ENCODE measurements at places on chromosomes 2 and 18. TPM values are rescaled to one million over a fixed set of nuclear protein-coding genes. Genes with fewer than 3 reads are reported as not detected.

KCTD18 gene
- total RNA-seq: 10.6 TPM

SSB gene
- 116 TPM for total RNA-seq

DYNAP gene
- not detected for total RNA-seq

KIF5C gene
- 0.28 TPM for total RNA-seq

KCNS3 gene
- 1.4 TPM for total RNA-seq

PECR gene
- total RNA-seq: 15.3 TPM

UNC80 gene
- total RNA-seq: not detected

PARD6G gene
- 3.4 TPM for total RNA-seq

KCNG2 gene
- not detected for total RNA-seq

CAPN13 gene
- total RNA-seq: 0.12 TPM

TAF4B gene
- 3.9 TPM for total RNA-seq

MARCHF4 gene
- total RNA-seq: 21.4 TPM

CHRND gene
- total RNA-seq: not detected

TDRD15 gene
- not detected for total RNA-seq

TRIB2 gene
- 1.1 TPM for total RNA-seq

CCT7 gene
- total RNA-seq: 585 TPM

FOXI3 gene
- 0.06 TPM for total RNA-seq

CFC1 gene
- total RNA-seq: 0.11 TPM

RAB6D gene
- total RNA-seq: not detected

C2orf49 gene
- 10.6 TPM for total RNA-seq

ANXA4 gene
- 400 TPM for total RNA-seq

TM4SF20 gene
- 7.0 TPM for total RNA-seq

PROKR1 gene
- not detected for total RNA-seq

MARCO gene
- not detected for total RNA-seq

SLC20A1 gene
- 164 TPM for total RNA-seq

SOX11 gene
- total RNA-seq: not detected

All from A549 treated with AZD2906 at 1 μM for 4 hours (cell line).